ENCODE measurements at places on chromosomes 4 and X. TPM values are rescaled to one million over a fixed set of nuclear protein-coding genes. Genes with fewer than 3 reads are reported as not detected.

The HTN3 gene
- total RNA-seq, result not detected

The SULT1B1 gene
- total RNA-seq, result 4.5 TPM

The MAGEB2 gene
- total RNA-seq, result not detected

The TMEM47 gene
- total RNA-seq, result not detected

The CFAP99 gene
- total RNA-seq, result not detected

DNA sequence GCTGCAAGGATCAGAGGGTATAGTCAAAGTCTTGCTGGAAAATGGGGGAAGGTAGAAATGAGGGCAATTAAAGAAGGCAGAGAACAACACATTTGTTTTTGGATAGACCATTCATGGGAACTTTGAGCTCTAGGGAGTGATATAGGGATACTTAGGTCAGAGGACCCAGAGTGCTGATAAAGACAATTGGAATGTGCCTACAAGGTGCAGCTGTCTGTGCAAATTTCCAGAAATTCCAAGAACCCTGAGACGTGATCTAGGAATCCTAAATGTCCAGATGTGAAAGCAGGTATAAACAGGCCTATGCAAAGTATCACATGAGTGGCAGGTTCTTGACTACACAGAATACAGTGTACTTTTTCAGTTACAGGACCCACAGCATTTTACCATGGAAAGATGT, 24.2 kb downstream of the FNIP2 start:
- H3K27ac ChIP-seq, result no peak overlapping the region
- no peaks in the 10 kb centered on the region for H3K36me3 ChIP-seq
- no peaks in the 10 kb centered on the region for H3K27me3 ChIP-seq
- no peak overlapping the region for H3K4me3 ChIP-seq
- DNase-seq, result no peak
- H3K4me1 ChIP-seq, result no peaks in the 10 kb centered on the region

All from activated T-cell treated with anti-CD3 and anti-CD28 coated beads, Interleukin-2, amount 50 U/mL, for 72 hours (primary cell).